ENCODE measurements at places on chromosomes 1 and 21.

DNA sequence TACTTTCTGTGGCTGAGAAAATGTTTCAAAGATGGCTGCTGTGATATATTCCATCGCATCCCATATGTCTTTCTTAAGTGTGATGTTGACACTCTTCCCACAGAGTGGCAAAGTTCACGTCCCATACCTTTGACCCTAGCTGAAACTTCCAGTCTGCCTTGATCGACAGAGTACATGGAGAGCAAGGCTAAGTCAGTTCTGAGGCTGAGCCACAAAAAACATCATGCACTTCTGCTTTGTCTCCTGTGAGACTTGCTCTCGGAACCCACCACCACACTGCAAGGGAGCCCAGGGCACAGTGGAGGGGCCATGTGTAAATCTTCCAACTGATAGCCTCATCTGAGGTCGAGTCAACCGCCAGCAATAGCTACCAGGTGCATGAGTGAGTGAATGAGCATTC, 431.9 kb upstream of the RUNX1 start:
- no peak for DNase-seq

GRCh38 chr1:53594391-53595180, 135.4 kb downstream of the DMRTB1 start:
- no peak for DNase-seq

GRCh38 chr21:37615962-37616361, 249.4 kb downstream of the DYRK1A start:
- DNase-seq, result no peak

DNA sequence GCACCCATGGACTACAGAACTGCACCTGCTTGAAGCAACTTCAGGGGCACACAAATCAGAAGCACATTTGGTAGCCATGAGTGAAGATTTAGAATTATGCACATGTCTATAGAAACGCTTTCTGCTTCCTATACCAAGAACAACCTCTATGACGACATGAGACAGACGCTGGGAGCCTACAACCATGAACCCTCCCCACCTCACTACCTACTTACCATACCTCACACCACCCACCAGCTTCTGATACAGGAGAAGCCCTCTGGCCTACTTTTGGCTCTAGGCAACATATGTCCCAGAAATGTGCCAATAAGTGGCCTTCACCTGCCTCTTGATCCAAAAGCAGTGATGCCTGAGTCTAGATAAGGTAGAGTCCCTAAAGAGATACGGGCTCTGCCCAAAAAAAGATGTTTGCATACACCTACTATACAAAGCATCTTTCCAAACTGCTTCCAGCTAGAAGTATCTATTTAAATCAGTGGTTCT, 58.5 kb downstream of the SLC45A1 start:
- DNase-seq, result no peak

DNA sequence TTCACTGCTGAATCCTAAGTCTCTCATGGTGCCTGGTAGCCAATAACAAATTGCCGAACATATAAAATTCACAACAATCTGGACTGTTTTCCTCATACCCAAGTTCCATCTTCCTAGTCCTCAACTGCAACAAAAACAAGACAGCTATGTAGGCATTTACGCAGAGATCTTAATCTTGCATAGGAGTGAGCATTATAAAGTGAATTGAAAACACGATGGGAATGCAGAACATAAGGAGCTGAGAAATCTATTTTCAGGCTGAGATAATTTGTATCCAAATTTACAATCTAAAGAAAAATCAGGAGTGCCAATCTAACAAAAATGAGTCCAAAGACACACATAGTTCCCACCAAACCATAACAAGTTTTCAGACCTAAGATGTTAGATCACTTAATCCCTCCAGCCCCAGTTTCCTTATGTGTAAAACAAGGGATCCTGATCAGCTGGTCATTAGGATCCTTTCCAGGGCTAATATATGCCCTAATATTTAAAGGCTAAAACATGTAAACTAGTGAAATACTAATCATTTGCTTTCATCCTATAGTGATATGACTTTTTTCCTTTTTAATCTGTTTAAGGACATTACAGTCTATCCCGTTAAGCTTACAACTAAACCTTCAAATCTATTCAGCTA, 1.9 kb downstream of the SLC16A1 start:
- DNase-seq, result no peak

DNA sequence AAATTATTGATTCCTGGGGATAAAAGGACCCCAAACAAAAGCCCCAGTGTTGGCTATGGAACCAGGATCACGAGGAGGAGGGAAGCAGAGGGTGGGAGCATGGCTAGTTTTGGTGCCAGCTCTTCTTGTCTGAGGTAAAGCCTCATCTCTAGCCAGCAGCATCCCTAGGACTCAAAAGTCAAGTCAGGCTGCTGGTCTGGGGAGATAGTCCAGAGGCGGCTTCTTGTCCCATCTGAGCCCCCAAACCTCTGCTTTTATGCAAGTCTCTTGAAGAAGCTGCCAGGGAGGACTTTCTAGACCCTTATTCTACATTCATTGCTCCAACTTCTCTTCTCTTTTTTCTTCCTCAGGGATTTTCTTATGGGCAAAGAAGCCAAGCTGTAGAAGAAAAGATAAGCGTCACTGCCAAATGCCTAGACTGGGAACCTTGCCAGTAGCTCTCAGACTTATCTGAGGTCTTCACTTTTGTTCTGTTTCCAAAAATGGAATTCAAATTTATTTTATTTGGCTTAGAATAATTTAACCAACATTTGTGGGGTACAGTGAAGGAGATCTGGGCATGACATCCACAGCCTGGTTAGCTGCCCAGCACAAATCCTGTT, 6.9 kb upstream of the ANKRD35 start:
- DNase-seq, result no peak

DNA sequence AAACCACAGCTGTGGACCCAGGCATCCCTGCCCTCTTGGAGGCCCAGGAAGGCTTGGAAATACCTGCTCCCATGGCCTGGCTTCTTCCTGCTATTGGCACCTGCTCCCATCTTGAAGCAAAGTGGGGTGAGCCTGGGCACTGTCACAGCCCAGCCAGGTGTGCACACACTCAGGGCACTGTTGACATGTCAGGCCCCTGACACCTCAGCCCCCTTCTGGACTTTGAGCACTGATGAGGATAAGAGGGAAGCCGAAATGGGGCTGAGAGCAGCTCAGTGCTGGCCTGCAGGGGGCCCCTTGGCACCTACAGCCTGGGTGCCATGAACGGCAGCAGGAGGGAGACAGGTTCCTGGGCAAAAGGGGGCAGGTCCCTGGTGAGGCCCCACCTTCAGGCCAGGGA, 55.9 kb downstream of the DAB1 start:
- no peak for DNase-seq

GRCh38 chr1:162916407-162916806, 55.4 kb upstream of the CCDC190 start:
- no peak for DNase-seq

GRCh38 chr1:39979654-39980053, 24.7 kb downstream of the MFSD2A start:
- DNase-seq, result no peak
